Activated CD4-positive, alpha-beta T cell treated with anti-CD3 and anti-CD28 coated beads for 36 hours (primary cell): ENCODE measurements at places on chromosomes 11 and 22.

GRCh38 chr11:18804199-18804999 lies 12.8 kb upstream of the PTPN5 start:
- no peak for DNase-seq

GRCh38 chr11:61480261-61480993 lies 28.1 kb upstream of the LRRC10B start:
- DNase-seq, result no peak

- no peak for DNase-seq
Observed at GRCh38 chr11:43941257-43941994, 1.0 kb upstream of the C11orf96 start.

DNA sequence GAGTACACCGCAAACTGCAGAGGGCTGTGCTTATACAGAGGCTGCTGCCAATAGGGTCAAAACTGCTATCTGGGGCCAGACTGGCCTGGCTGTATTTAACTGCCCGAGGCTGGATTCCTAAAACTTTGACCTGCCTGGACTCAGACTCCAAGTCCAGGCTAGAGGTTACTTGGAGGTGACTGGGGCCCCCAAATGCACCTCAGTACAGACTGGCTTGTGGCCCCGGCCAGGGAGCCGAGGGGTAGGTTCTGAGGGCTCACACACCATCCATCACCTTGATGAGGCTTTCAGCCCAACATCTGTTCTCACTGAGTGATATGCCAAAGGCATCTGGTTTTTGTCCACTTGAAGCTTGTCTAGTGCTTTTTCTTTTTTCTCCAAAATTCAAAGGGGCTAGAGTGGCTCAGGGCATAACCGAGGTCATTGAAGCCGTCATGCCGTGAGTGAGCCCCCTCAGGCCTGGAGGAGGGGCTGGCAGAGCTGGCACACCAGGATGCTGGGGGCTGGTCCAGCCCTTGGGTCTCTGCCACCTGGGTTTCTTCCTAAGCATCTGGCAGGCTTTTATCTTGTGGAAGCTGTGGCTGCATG lies 52.4 kb upstream of the TTLL12 start:
- DNase-seq, result no peak

- no peak for DNase-seq
Observed at GRCh38 chr11:73493956-73494598, 103.8 kb downstream of the FAM168A start.

- no peak for DNase-seq
Observed at GRCh38 chr11:128026596-128026995, 560.8 kb downstream of the ETS1 start.
